ENCODE measurements at places on chromosomes 11 and 22.

DNA sequence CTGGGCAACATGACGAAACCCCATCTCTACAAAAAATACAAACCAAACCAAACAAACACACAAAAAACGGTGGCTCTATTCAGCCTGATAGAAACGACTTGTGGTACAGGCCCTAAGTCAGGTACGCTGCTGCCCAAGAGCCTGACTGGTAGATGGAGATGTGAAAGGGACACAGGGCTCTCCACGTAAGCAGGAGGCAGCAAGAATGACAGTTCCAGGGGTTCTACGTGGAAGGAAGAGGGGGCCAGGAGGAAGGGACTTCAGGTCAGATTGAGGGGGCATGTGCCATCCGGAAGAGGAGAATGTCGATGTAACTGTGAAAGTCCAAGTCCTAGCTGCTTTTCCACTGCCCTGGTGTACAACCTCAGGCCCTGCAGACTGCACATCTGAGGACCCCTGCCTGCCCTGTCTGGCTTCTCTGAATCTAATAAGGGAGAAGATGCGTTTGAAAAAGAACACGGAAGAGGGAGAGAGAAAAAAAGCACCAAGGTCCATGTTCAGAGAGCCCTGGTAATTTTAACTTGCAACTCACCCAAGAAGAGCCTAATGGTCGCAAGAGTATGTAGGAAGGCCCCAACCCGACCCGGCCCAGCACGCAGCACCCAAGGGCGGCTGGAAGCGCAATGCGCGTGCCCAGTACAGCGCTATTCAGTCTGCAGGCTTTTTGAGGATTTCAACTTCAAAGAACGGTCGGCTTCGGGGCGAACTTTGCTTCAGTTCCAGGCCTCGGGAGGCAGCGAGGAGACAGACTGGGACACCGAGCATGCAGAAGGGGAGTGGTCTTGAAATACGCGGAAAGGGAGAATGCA lies 909 bp upstream of the ZNRD2 start:
- no peak for DNase-seq

DNA sequence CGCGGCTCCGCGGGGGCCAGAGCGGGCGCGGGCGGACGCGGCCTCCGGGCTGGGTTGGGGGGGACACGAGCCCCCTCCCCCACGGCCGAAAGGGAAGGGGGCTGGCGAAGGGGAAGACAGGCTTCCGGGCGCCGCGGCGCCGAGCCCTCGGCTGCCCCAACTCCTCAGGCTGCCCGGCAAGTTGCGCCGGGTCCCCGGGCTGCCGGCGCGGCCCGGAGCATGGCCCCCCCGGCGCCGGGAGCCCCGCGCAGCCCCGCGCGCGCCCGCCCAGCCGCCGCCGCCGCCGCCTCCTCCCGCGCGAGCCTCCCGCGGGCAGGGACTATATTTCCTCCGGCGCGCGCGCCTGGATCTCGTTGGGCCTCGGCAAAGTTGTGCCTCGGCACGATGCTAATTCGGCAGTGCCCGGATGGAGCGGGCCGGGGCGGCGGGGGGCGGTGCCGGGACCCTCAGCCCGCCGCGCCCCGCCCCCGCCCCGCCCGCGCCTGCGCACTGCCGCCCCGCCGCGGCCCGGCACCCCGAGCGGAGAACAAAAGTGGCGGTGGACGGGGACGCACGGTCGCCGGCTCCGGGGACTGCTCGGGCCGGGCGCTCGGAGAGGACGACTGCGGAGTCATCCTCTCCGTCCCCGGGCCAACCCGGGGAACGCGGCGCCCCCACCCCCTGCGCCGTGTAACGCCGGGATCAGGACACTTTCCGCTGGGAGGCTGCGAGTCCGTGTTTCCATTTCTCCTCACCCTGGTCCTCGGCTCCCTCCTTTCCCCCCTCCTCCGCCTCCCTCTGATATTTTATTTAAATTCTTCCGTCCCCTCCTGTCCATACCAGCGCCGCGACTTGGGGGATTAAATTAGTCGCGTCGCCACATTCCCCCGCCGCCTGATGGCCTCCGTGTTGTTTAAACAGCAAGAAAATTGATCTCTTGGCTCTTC lies at the start of gene PHF21B:
TSS of gene PHF21B (minus strand) at position 400 of the 926 bp plus-strand sequence. CDS start 456 bp downstream, outside the sequence.
- DNase-seq = peak; percentile 57

- DNase-seq = no peak
Observed at GRCh38 chr11:9708544-9708943, 44.7 kb downstream of the SWAP70 start.

DNA sequence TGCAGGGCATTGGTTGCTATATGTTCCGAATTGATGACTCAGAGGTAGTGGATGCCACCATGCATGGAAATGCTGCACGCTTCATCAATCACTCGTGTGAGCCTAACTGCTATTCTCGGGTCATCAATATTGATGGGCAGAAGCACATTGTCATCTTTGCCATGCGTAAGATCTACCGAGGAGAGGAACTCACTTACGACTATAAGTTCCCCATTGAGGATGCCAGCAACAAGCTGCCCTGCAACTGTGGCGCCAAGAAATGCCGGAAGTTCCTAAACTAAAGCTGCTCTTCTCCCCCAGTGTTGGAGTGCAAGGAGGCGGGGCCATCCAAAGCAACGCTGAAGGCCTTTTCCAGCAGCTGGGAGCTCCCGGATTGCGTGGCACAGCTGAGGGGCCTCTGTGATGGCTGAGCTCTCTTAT lies 5.4 kb upstream of the TTC36 start:
- no peak for DNase-seq

GRCh38 chr11:62721994-62722393 lies 5.3 kb downstream of the HNRNPUL2 start:
- no peak for DNase-seq

DNA sequence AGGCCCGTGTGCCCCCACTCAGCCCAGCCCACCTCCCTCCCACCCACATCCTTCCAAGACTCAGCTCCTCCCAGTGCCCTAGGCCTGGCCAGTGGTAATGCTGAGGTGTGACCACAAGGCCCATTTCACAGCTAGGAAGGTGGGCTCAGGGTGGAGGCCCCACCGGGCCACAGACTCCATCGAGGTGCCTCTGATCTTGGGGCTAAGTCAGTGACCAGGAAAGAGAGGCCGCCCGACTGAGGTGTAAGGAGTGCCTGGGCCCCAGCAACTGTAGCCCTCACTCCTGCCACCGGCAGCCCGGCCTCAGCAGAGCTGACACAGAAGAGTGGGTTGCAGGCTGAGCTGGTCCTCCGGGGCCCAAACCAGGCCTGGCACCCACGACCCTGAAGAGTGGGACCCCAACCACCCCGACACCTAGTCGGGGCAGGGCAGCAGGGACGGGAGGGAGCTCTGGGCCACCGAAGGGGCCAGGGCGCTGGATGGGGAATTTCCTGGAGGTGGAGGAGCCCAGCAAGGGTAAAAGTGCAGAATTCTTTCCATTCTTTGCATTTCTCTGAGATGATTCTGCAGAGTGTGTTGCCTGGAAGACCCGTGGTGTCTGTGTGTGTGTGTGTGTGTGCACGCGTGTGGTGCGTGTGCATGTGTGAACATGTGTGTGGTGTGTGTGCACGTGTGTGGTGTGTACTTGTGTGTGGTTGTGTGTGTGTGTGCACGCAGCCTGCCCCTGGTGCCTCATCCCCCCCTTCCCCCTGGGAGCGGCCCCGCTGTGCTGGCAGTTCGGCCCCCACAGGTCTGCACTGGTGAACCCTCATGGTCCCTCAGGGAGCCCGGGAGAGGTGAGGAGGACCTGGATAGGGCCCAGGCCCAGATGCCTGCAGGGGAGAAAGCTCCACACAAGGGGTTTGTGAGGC lies 8.3 kb upstream of the PIM3 start:
- peak; percentile 65 for DNase-seq

GRCh38 chr11:133339495-133340140 lies 192.7 kb downstream of the OPCML start:
- DNase-seq = no peak

- no peak for DNase-seq
Observed at GRCh38 chr11:127506126-127506525, 505.6 kb upstream of the KIRREL3 start.

DNA sequence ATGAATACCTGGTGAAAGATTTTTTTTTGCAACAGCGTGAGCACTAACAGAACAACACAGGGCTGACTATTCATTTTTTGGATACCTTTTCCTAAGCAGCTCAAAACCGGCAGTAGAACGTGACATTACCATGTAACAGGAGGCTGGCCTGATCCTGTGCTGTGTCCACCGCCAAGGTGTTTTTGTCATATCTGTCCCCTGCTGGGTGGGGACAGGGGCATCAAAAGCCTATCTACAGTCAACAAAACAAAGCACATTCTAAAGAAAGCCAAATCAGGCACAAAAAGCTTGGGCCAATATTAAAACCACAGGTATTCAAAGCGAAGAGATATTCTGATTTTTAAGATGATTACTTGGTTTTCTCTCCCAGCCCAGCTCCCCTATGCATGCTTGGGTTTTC lies 151.2 kb downstream of the LRRC4C start:
- DNase-seq = no peak

DNA sequence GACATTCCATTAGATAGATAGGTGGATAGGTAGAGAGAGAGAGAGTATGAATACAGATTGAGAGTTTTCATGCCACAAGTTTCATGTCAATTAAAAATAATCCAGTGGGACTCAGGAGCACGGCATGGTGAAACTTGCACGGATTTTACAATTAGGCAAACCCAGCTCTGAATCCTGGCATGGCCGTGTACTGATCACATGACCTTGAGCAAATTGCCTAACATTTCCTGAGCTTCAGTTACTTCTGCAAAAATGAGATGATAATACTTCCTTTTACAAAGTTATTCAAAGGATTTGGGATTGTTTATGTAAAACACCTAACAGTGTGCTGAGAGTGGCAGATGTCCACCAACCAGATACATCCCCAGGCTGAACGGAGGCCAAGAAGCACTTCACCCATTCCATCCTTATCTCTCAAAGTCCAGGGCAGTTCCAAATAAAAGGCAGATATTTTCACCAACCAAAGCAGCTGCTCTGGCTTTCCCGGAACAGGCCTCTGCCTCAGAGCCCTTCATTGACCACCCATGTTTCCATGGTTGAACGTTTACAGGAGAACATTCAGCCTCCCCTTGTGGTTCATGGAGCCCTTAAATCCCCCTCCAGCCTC lies 17.9 kb downstream of the APLNR start:
- DNase-seq = no peak

DNA sequence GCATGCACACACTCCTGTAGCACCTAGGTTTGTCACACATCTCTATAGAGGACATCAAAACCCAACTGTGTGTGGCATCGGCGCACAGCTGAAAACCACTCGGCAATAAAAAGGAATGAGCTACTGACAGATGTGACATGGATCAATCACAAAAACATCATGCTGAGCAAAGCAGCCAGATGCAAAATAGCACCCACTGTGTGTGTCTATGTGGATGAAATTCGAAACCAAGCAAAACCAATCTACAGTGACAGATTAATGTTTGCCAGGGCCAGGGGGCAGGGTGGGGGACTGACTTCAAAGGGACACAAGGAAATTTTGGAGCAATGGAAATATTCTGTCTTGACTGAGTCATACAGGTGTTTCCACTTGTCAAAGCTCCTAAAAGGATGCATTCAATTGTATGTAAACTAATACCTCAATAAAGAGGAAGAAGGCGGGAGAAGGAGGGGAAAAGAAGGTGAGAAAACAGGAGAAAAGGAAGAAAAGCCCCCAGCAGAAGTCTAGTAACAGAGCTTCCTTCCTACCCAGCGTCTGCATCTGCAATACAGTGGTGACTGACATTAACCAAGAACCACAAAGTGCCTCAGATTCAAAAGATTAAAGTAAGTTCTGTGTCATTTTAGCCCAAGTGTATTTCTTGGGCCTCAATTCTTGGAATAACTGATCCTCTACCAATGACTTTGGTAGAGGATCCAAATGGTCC lies 49.8 kb downstream of the PACSIN2 start:
- DNase-seq = no peak

- DNase-seq = no peak
Observed at GRCh38 chr11:108491936-108492335, 6.2 kb downstream of the POGLUT3 start.

DNA sequence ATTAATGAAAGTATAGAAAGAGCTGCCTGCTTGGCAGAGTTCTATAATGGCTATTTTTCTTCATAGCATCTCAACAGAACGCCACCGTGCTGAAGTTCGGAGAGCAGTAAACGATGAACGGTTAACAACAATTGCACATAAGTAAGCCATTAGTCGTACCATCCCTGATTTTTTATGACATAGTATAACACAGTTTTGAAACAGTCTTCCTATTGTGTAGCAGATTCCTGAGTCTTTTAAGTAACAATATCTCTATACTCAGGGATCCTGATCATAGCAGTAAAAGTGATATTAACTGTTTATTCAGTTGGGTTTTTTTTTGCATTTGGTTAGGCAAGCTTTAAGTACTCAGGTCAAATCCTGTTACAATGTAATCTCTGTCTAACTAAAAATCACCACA lies 8.4 kb downstream of the EMSY start:
- no peak for DNase-seq

- no peak for DNase-seq
Observed at GRCh38 chr22:49770547-49771265, 57.0 kb downstream of the BRD1 start.

Data from SW 1271 (cell line).